Chondrocyte (in vitro differentiated cells): ENCODE measurements at places on chromosomes 13 and 19. TPM values are rescaled to one million over a fixed set of nuclear protein-coding genes. Genes with fewer than 3 reads are reported as not detected.
A peak's percentile ranks its signal among the peaks of the same experiment; 100 is the strongest.

GRCh38 chr19:14418856-14419105 is 360 bp downstream of the DDX39A start:
- no peak for DNase-seq

The SLC25A42 gene
- total RNA-seq = 8.2 to 13.0 TPM (median 8.9 TPM) in 3 replicates

The MCEMP1 gene
- total RNA-seq = not detected in 3 replicates

- no peak for DNase-seq
Observed at GRCh38 chr13:52348983-52349780, 56.8 kb downstream of the THSD1 start.

The SUGP1 gene
- total RNA-seq = 40.7 to 50.1 TPM (median 45.0 TPM) in 3 replicates

- DNase-seq = no peak
Observed at GRCh38 chr19:54357381-54357780, 7.3 kb downstream of the LAIR1 start.

The CARM1 gene
- 59.9 to 62.0 TPM (median 61.8 TPM) in 3 replicates for total RNA-seq

DNA sequence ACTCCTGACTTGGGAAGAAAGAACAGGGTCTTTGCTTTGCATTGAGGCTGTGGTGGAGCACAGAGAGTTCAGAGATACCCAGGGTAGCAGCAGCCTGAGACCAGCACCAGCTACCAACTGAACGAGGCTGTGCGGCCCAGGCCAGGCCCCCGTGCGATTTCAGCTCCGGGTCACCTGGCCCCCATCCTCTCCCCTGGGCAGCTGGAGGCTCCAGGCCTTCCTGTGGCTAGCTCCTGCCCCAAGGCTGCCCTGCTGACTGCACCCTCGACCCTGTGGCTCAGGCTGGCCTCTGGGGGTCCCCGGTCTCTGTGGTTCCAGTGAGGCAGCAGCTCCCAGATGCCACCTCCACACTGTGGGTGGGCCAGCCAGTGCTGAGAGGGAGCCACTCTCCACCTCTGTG is 52.8 kb downstream of the MCF2L start:
- DNase-seq = no peak

The ZNF681 gene
- 1.1 to 2.5 TPM (median 1.4 TPM) in 3 replicates for total RNA-seq

The MBD3 gene
- total RNA-seq = 83.6 to 101 TPM (median 84.1 TPM) in 3 replicates

GRCh38 chr19:44003461-44004009 is 778 bp downstream of the ZNF230 start:
- DNase-seq = no peak

The HSPB6 gene
- 0.75 to 5.7 TPM (median 5.0 TPM) in 3 replicates for total RNA-seq

DNA sequence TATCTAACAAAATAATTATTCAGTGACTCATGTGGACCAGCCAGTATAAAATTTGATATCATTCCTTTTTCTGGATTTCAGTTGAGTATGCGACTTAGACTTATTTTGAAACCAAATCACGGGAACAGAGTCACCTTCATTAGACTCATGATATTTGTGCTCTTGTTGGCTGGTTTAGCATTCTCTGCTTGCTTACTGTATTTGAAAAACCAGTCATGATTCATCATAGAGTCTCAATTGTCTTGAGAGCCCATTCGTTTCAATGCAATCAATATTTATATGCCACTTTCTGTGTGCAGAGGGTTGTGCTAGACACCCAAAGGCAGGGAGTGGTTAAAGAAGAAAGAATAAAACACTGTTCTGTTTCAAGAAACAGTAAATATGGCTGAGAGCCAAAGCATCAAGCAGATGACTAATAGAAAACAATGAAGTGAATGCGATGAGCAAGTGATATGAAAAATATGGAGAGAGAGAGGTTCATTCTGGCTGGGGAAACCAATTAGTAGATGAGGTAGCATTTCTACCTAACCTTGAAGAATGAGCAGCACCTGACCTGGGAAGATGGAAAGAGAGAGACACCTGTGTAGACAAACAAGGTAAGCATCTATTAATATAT is 99.6 kb upstream of the MBNL2 start:
- DNase-seq = no peak

DNA sequence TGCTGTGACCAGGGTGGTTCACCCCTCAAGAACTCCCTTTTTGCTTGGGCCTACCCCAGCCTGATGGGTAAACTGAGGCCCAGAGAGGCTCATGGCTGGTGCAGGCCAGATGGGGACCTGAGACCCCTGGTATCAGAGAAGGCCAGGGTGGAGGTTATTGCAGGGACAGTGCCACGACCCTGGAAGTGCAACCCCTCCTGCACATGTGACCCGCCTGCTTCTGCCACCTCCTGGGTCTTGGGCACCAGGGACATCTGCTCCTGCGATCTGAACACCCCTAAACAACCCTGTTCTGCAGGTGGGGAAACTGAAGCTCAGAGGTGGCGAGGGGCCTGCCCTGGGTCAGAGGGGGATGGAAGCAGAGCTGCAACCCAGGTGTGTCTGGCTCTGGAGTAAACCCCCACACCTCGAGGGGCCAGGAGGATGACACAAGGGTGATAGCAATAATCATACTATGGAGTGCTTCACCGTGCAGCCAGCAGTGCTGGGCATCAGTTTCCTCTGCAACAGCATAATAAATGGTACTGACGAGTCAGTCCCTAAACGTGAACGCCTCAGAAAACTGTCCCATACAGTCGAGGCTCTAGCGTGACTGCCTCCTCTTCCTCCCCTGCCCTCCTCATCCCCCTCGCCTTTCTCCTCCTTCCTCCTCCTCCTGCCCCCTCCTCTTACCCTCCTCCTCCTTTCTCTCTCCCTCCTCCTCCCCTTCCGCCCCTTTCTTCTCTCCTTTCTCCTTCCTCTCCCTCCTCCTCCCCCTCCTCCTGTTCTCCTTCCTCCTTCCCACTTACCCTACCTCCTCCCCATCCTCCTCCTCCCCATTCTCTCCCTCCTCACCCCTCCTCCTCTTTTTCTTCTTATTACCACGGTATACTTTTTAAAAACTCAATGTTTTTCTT is 4.3 kb downstream of the YJEFN3 start:
- no peak for DNase-seq

GRCh38 chr19:3626473-3627350 is at the start of gene CACTIN:
Gene CACTIN (minus strand): TSS chr19:3626790. CDS start chr19:3626762, 28 bp downstream.
- peak; percentile 99 for DNase-seq

- DNase-seq = no peak
Observed at GRCh38 chr13:79541426-79542049, 60.6 kb downstream of the NDFIP2 start.

DNA sequence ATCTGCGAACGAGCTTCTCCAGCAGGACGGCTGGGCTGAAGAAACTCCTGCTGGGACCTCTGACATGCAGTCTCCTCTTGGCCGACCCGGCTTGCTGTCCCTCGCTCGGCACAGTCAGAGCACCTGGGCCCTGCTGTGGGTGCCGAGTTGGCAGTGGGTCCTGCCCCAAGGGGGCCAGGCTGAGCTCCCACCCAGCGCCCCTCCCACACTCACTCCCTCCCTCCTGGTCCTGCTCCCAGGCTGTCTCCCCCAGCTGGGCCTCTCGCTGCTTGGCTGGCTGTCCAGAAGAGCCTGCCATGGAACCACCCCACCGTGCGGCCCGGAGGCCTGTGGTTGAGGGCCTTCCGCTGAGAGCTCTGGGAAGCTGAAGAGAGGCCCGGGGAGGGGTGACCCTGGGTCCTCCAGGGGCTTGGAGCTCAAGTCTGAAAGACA is 6.0 kb downstream of the AKT2 start:
- peak; percentile 80 for DNase-seq

- DNase-seq = no peak
Observed at GRCh38 chr19:15282311-15282705, 50.0 kb downstream of the BRD4 start.

- DNase-seq = no peak
Observed at GRCh38 chr13:33262594-33262993, 23.0 kb downstream of the STARD13 start.

DNA sequence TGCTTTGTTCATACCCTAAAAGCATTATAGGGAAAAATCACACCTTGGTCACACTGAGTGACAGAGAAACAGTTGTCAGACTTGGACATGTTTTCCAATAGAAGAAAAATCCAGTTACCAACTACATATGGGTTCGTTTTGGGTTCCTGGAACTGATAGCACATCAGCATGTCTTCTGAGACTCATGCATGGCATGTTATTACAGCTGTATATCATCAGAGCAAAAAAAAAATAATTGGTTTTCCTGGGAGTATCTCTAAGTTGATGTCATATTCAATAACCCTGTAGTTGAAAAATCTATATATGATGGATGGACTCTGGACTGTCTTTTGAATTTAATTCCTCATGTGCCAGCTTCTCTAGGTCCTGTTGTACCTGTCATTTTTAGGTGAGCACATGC is 211.6 kb downstream of the DNAJC15 start:
- DNase-seq = no peak

The GPR180 gene
- 11.2 to 14.1 TPM (median 11.7 TPM) in 3 replicates for total RNA-seq
